ENCODE measurements at places on chromosomes 12 and 14.

GRCh38 chr12:104275689-104276088 lies 27.9 kb upstream of the EID3 start:
- peak; percentile 73 for DNase-seq

GRCh38 chr14:68824517-68825347 lies 31.9 kb upstream of the ZFP36L1 start:
- peak; percentile 53 for DNase-seq

DNA sequence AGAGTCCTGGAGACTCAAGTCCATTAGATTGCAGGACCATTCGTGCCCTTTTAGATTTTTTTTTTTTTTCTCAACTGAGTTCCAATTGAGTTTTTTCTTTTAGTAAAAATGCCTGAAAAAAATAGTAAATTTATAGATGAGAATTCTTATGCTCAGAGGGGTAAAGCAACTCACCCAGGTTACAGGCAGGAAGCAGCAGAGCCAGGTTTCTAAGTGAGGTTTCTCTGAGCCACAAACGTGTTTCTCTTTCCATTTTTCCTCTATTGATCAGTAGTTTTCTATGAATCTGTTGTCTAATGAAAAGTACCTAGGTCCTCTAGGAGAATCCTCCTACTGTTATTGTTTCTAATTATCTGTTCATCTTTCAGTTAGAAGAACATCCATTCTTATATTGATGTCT lies 66.4 kb upstream of the C12orf71 start:
- DNase-seq = no peak

- DNase-seq = no peak
These were observed 146.6 kb downstream of the TGFB3 start for GRCh38 chr14:75835156-75835725.

- no peak for DNase-seq
These were observed 268.5 kb upstream of the SFSWAP start for GRCh38 chr12:131442337-131442918.

- DNase-seq = peak; percentile 67
These were observed 5.0 kb downstream of the PPTC7 start for GRCh38 chr12:110577864-110578693.

- DNase-seq = peak; percentile 16
These were observed 267.3 kb upstream of the SRRM4 start for GRCh38 chr12:118714051-118714460.

DNA sequence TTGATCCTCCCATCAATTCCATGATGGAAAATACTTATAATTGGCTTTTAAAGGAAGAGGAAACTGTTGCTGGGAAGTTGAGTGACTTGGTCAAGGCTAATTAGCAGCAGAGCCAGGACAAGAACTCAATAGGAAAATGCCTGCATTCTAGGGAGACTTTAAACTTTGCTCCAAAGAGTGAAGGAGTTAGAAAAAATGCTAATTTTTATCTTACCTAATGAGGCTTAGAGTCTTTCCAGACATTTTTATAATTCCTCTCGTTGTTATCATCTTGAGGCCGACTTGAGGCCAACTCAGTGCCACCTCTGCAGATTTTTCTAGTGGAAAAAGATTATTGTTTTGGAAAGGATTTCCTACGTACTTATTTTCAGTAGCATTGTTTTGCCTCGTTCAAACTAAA lies 344.6 kb downstream of the ETNK1 start:
- DNase-seq = no peak
